T-helper 2 cell treated with Interferon-gamma antibody and Interleukin-4, amounts not matched to agents 5 μg/mL and 100 μg/mL, for 36 hours (primary cell): ENCODE measurements at places on chromosomes 12 and 14.

- no peak for DNase-seq
Observed at GRCh38 chr12:130818272-130818634, 20.8 kb downstream of the STX2 start.

DNA sequence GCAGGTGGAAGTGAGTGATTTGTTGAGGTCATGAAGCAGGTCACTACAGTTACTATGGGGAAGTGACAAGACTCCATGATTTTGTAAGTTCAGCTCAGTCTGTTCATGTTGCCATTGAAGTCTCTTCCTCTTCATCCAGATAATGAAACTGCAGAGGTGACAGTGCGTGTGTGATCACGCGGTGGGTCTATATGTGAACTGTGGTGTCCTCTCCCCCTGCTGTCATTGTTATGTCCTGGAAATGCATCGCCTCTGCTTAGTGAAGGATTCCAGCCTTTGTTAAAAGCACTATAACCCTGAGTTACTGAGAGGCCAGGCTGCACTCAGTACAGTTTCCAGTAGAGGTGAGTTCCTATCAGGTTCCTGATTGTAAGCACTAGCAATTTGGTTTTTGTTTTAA is 216.2 kb upstream of the RMST start:
- DNase-seq: no peak

- no peak for DNase-seq
Observed at GRCh38 chr12:47094804-47095203, 15.0 kb upstream of the AMIGO2 start.

- no peak for DNase-seq
Observed at GRCh38 chr12:54394281-54394719, 9.8 kb upstream of the ZNF385A start.

- DNase-seq: no peak
Observed at GRCh38 chr14:31241450-31242114, 34.0 kb upstream of the HECTD1 start.

DNA sequence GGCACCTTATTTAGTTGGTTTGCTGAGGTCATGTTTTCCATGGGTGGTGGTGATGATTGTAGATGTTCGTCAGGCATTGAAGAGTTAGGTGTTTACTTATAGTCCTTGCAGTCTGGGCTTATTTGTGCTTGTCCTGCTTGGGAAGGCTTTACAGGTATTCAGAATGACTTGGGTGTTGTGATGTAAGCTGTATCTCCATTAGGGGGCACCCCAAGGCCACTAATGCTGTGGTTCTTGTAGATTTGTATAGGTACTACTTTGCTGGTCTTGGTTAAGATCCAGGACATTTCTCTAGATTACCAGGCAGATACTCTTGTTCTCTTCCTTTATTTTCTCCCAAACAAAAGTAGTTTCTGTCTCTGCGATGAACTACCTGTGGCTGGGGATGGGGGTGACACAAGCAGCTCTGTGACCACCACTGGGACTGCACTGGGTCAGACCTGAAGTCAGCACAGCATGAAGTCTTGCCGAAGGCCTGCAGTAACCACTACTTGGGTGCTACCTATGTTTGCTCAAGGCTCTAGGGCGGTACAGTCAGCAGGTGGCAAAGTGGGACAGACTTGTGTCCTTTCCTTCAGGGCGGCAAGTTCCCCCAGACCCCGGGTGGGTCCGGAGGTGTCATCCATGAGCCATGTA is 35.8 kb upstream of the FBXO33 start:
- DNase-seq: no peak

DNA sequence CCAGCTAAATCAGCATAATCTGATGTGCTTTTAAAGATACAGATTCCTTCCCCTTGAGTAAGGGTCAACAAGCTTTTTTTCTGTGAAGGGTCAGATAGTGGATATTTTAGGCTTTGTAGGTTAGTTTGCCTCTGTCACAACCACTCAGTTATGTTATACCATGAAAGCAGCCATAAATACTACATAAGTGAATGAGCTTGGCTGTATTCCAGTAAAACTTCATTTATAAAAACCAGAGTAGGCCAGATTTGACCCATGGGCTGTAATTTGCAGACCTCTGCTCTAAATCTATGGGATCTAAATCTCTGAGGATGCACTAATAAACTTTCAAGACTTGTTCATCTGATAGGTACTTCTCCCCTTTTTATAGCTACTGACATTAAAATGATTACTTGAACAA is 47.7 kb downstream of the LEMD3 start:
- no peak for DNase-seq

DNA sequence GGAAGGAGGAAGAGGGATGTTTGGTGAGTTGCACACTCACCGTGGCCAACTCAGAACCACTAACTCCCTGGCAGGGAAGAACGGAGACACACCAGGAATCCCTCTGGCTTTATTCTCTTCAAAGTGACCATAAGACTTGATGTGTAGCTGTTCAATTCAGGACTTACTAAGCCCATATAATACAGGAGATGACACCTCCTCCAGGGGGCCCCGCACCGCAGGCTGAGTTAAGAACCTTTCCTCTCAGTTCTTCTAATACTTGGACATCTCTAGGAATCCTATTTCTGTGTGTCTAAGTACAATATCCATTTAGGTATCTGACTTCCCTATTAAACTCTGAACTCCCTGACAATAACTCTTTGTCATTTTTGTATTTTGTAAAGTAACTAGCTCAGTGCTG is 49.5 kb downstream of the DCAF4 start:
- DNase-seq: no peak

DNA sequence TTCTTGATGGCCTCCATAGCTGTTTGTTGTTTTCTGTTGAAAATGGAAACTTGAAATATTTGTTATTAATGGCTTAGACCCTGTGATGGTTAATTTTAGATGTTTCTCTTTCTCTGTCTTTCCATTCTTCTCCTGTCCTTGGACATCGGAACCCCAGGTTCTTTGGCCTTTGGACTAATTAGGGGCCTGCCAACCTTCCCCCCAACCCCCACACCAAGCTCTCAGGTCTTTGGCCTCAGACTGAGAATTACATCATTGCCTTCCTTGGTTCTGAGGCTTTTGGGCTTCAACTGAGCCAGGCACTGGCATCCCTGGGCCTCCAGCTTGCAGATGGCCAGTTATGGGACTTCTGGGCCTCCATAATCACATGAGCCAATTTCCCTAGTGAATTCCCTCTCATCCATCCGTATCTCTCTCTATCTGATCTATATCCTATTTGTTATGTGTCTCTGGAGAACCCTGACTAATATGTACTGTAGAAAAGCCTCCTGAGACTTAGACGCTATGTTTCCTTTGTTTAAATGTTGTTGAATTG is 71.6 kb downstream of the FGD4 start:
- no peak for DNase-seq

DNA sequence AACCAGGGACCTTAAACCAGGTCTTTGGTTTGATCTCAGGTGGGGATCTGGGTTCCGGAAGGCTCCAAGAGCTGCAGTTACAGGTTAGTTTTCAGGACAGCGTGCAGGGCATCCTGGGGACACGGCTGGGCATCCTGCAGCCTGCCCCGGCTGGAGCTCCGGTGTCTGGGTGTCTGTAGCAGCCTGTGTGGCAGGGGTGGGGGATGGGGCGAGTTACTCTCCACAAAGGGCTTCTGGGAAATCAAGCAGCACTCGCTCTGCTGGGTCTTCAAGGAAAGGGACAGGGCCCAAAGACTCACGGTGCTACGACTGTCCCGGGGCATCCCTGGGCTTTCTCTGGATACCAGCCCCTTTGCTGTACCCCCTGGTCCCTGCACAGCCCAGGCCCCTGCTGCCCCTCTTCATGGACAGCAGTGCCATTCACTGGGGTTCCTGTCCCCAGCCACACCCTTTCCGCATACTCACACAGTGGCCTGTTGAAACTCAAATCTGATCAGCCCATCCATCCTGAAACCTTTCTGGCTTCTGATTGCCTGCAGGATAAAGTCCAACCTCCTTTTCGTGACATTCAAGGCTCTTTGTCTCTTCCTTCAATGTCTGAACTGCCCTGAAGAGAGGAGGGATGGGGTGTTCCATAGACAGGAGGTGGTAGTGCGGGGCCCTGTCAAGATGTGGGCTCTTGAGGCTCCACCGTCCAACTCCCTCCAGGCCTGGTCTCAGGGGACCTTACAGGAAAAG is 22.2 kb upstream of the PPP1R13B start:
- no peak for DNase-seq

DNA sequence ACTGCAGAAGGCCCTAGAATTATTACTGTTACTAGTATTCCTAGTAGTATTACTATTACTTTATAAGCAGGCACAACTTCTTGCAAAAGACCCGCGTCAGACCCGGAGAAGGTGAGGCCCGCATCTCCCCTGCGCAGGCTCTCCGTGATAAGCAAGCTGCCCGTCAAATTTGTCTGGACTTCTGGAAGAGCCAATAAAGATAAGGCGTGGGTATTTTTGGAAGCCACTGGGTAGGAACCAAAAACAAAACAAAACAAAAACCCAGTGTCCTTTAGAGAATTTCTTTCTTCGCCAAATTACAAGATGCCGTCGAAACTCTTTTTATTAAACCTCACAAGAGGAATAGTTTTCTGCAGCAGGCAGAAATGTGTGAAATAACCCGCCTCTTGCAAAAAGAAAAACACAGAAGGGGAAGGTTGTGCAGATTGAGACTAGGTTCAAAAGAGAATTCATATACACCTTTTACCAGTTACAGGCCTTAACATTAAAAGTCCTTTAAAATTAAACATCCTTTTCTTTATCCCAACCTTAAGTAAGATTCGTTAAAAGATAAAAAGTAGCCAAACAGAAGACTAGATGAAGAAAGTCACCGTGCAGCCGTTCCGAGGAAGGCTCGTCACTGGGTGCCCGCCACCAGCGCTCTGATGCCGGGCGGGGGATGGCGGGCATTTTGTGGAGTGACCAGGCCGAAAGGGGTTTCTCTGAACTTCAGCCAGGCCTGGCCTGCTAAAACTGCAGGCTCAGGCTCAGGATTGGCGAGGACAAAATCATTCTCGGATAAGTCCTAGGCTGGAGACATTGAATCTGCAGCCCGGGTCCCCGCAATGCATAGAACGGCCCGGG is 1.6 kb downstream of the TBX5 start:
- DNase-seq: no peak

DNA sequence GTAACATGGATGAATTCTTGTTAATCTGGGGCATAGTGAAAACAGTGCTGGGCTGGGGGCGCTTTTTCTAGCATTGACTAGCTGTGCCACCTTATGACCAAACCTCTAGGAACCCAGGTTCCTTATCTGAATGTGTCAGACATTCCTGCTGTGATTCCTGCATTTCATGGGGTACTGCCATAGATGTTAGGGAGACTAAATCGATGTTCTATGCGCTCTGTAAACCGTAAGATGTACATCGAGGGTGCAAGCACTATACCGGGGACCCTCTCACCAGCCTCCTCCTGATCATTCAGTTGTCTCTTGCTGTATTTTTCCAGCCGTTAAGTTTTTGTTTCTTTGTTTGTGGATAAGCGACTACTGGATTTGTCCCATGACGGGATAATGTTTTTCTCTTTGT is 170.9 kb upstream of the PARP11 start:
- DNase-seq: no peak

DNA sequence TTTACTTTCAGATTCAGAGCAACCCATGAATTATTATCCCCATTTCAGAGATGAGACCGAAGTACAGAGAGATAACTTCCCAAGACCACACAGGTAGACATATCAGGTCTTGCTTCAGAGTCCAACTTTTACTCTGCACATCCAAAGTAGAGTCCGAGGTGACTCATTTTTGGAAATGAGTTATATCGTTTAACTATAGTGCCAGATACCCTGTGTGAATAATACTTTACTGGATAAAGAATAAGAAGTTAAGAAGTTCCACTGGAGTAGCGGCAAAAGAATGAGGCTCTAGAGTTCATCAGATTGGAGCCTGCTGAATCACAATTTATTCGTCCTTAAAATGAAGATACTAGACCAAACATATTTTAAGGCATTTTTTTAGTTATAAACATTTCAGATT is 124.7 kb downstream of the EPS8 start:
- DNase-seq: no peak

GRCh38 chr14:72634691-72635616 is 258.9 kb downstream of the DPF3 start:
- DNase-seq: no peak

GRCh38 chr14:65092349-65092748 is 10.0 kb downstream of the MAX start:
- DNase-seq: no peak

GRCh38 chr12:102948941-102949352 is 8.5 kb upstream of the ASCL1 start:
- DNase-seq: no peak

- DNase-seq: no peak
Observed at GRCh38 chr14:100362311-100362927, 39.3 kb downstream of the SLC25A47 start.

GRCh38 chr12:12908711-12909110 is 17.3 kb downstream of the GPRC5A start:
- DNase-seq: no peak

DNA sequence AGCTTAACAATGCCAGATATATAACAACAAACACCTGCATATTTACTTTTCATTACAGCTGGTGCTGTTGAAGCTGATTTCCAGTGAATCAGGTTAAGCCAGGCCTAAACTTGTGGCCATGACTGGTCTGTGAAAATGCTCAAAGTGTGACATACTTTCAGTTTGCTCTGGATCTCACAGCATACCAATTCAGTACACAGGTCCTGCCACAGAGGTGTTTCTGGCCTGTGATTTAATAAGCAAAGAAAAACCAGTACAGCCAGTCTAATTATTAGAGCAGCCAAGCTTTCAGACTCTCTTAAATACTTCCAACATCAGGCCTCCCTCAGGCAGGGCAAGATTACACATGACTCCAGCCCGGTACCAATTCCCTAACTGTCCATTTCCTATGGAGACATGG is 27.4 kb upstream of the TMCC3 start:
- no peak for DNase-seq

DNA sequence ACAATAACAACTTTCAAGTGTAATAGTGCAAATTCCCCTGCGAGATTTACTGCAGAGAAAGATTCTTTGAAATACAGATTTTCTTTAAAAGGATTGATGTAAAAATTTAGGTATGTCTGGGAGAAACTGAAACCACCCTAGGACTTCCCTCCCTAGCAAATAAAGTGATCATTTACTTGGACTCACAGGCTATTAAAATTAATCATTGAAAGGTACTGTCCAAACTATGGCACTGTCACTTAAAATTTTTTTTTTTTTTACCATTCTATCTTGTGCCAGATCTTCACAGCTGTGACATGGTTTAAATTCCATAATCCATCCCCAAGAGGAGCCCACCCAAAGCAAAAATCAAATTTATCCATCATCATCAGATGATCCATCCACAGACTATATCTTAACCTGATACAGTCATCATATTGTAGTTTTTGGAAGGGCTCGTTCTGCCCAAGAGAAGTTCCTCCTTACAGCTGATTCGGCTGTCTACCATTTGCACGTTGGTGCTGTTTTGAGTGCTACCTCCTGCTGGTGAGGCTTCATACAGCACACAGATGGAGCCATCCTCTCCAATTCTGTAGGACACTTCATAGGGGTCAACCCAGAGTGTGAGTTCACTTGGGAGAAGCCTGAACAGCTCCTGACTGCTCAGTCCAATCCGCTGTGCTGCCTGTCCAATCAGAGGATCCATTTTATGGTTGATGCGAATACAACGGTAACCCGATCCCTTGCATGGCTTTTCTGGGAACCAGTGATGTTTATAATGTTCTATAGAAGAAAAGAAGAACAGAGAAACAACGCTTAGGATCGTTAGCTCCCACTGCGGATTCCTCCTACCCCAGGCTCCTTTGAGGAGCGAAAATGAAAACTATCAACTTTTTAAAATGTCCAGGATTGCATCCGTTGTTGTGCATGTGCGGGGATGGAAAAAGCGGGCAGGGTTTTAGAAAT is 1.7 kb downstream of the BTG1 start:
- DNase-seq: peak; percentile 71
